NCI-H1105 (cell line): ENCODE measurements at places on chromosomes 16 and 17.
A peak's percentile ranks its signal among the peaks of the same experiment; 100 is the strongest.

- no peak for DNase-seq
Measured at GRCh38 chr16:10765772-10766171, 22.1 kb downstream of the NUBP1 start.

DNA sequence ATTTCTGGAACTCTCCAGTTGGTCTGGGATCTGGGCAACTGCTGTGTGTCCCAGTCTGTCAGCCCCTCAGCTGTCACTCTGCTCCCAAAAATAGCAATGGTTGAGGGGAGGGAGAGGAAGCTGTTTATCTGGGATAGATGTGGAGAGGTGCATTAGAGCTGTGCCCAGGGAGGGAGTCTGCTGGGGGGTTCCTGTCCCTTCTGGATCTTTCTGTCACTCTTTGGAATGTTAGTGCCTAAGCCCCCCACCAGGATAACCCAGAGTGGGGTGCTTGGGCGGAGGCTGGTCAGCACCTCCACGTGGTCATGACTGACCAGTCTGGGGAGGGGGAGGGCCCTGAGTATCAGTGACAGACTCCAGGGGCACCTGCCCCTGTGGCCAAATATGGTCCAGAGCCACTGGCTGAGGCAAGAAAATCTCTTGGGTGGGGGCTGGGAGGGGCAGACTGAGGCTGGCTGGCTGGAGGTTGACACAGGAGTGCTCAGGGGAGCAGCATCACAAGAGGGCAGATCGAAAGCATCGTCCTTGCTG, at the start of gene UNC45B:
Gene UNC45B, plus strand, starts transcription at position 443 of the 531 bp plus-strand sequence. CDS start 447 bp downstream, outside the sequence.
- DNase-seq: no peak

DNA sequence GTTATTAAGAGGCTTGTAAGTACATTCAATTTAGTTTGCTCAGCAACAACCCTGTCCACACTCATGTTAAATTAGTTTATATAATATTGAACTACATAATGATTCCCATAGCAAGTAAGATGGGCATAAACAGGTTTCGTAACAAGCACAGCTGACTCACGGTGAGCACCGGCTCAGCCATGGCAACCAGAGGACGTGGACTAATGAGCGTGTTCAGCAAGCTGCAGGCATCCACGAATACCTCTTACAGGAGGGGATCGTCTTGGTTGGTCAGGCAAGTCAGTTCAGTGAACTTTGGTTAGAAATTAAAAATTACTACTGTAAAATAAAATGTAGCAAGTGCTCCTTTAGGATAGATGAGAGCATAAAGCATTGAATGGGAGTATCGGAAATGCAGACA, 58.4 kb downstream of the ELAC2 start:
- no peak for DNase-seq

GRCh38 chr16:65659758-65660157, 537.9 kb upstream of the CDH11 start:
- no peak for DNase-seq

GRCh38 chr17:13750816-13751793, 149.4 kb upstream of the HS3ST3A1 start:
- DNase-seq: no peak

DNA sequence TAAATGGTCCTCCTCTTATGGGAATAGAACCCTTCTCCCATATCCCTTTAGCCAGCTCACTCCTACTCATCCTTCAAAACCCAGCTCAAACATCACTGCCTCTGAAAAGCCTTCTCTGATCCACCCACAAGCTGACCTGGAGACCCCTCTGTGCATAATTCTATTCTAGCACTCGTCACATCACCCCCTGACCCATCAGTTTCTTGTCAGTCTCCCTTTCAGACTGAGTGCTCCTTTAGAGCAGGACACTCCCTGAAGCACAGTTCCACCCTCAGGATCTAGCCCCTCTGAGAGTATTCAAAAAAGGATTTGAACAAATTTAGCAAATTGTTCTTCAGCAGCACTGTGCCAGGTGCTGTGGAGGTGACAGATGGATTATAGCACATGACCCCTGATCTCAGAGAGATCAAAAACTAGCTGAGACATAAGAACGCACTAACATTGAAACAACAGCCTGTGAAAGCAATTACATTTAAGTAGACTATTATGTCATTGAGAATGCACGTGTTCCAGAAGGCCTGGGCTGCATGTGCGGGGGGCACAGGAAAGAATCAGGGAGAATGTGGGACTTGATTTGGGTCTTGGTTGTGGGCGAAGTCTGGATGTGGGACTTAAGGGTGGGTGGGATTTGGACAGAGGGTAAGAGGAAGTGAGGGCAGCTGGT, 43.5 kb downstream of the MRPS23 start:
- DNase-seq: peak; percentile 32

- no peak for DNase-seq
Measured at GRCh38 chr16:914440-914839, 56.3 kb downstream of the LMF1 start.

GRCh38 chr17:79531191-79532095, 79.4 kb downstream of the RBFOX3 start:
- DNase-seq: no peak

- no peak for DNase-seq
Measured at GRCh38 chr17:10059684-10060211, 138.7 kb downstream of the GAS7 start.
